ENCODE measurements at places on chromosomes 1 and 21. TPM values are rescaled to one million over a fixed set of nuclear protein-coding genes. Genes with fewer than 3 reads are reported as not detected.

GRCh38 chr1:161681879-161682278 lies 18.9 kb downstream of the FCGR2B start:
- DNase-seq = no peak
- H3K36me3 ChIP-seq = no peaks in the 10 kb centered on the region
- H3K4me1 ChIP-seq = no peaks in the 10 kb centered on the region
- no peak overlapping the region for H3K27ac ChIP-seq
- H3K27me3 ChIP-seq = no peaks in the 10 kb centered on the region
- no peak overlapping the region for H3K4me3 ChIP-seq

DNA sequence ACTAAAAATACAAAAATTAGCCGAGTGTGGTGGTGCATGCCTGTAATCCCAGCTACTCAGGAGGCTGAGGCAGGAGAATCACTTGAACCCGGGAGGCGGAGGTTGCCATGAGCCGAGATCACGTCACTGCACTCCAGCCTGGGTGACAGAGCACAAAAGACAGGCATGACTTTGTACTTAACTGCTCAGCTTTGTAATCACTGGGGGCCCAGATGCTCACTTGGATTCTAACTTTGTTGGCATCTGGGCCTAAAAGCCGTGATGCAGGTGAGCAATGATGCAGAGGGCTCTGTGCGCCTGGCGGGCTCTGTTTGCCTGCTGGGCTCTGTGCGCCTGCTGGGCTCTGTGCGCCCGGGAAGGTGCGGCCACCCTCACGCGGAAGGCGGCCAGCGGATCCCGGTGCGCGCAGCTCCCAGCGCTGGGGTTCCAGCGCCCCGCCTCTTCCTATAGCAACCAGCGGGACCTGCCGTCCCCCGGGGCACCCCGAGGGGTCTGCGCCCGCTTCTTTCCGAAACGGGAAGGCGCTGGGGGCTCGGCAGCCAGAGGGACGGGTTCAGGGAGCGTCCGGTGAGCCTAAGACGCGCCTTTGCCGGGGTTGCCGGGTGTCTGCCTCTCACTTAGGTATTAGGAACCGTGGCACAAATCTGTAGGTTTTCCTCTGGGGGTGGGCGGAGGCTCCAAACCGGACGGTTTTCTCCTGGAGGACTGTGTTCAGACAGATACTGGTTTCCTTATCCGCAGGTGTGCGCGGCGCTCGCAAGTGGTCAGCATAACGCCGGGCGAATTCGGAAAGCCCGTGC lies 31.7 kb downstream of the PRMT2 start:
- peaks cover 2% of the 10 kb centered on the region for H3K4me1 ChIP-seq
- DNase-seq = no peak
- H3K4me3 ChIP-seq = peak overlapping the region; percentile 3
- no peak overlapping the region for H3K27ac ChIP-seq
- no peaks in the 10 kb centered on the region for H3K27me3 ChIP-seq

- H3K27ac ChIP-seq = no peak overlapping the region
- no peaks in the 10 kb centered on the region for H3K27me3 ChIP-seq
- H3K4me1 ChIP-seq = peaks cover 4% of the 10 kb centered on the region
- no peaks in the 10 kb centered on the region for H3K36me3 ChIP-seq
- DNase-seq = no peak
These were observed 115.1 kb downstream of the SLC30A10 start for GRCh38 chr1:219813294-219813693.

GRCh38 chr1:111769517-111770146 lies 13.9 kb downstream of the DDX20 start:
- no peaks in the 10 kb centered on the region for H3K27me3 ChIP-seq
- DNase-seq = no peak
- no peaks in the 10 kb centered on the region for H3K4me1 ChIP-seq
- no peaks in the 10 kb centered on the region for H3K36me3 ChIP-seq
- no peak overlapping the region for H3K27ac ChIP-seq

DNA sequence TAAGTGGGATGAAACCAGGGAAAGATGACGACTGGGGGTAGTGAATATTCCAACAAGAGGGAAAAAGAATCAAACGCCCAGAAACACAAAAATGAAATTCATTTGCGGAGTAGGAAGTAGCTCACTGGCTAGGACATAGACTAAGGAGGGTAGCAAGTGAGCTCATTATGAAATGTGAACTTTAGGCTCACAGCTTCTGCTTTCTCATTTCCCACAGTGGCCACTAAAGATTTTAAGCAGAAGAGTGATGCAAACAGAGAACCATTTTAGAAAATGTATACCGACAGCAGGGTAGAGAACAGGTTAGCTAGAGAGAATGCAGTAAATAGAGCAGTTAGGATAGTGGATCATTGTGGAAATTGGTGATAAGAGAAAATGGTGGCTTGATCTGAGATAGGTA lies 3.5 kb downstream of the CD48 start:
- H3K36me3 ChIP-seq = no peaks in the 10 kb centered on the region
- no peaks in the 10 kb centered on the region for H3K27me3 ChIP-seq
- no peaks in the 10 kb centered on the region for H3K4me1 ChIP-seq
- no peak overlapping the region for H3K4me3 ChIP-seq
- DNase-seq = no peak

DNA sequence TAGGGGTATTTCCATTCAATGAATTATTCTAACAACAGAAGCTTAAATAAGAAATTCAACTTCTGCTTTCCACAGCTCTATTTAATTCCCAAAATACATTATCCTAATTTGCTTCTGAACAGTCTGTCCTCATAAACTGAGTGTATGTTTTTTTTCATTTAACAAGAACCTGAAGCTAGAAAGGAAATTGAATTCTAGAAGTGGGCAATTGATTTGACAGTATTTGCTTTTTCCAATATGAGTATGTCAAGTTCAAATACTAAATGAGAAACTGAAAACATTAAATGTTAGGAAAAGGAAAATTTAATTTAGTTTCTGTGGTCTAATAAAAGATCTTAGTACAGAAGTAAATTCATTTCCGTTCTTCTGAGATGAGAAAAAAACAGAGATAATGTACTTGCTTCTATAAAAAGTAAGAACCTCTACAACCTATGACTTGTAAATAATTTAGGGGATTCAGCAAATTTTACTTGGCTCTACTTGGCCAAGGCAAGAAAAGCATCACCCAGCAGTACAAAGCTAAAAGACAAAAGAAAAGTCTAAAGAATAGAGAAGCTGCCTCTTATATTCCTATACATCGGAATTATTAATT lies 31.1 kb downstream of the RAB3GAP2 start:
- no peak for DNase-seq
- no peaks in the 10 kb centered on the region for H3K27me3 ChIP-seq
- no peak overlapping the region for H3K4me3 ChIP-seq
- peaks cover 5% of the 10 kb centered on the region for H3K4me1 ChIP-seq
- no peak overlapping the region for H3K27ac ChIP-seq
- H3K36me3 ChIP-seq = no peaks in the 10 kb centered on the region

GRCh38 chr1:35655196-35655595 lies 13.9 kb upstream of the PSMB2 start:
- no peaks in the 10 kb centered on the region for H3K4me1 ChIP-seq
- no peaks in the 10 kb centered on the region for H3K27me3 ChIP-seq
- no peak overlapping the region for H3K4me3 ChIP-seq
- no peak overlapping the region for H3K27ac ChIP-seq
- no peak for DNase-seq
- no peaks in the 10 kb centered on the region for H3K36me3 ChIP-seq

- no peaks in the 10 kb centered on the region for H3K36me3 ChIP-seq
- H3K27ac ChIP-seq = no peak overlapping the region
- no peaks in the 10 kb centered on the region for H3K27me3 ChIP-seq
- no peak overlapping the region for H3K4me3 ChIP-seq
- no peak for DNase-seq
These were observed 98.8 kb downstream of the CCDC185 start for GRCh38 chr1:223492044-223492443.

DNA sequence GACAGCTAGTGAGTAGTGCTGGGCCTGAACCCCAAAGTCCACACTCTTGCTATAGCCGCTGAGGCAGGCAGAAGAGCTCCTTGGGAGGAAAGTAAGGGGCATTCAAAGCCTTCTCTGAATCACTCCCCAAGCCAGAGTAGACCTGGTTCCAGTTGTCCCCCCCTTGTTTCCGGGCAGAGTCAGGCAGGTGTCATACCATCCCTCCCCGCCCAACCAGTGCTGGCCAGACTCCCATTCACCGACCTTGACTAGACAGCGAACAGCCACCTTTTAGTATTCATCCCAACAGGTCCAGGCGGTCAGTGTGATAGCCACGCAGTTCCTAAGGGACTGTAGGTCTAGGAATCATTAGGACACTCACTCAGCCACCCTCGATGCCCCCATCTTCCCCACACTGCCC lies 11.8 kb downstream of the CHRNB2 start:
- H3K27ac ChIP-seq = no peak overlapping the region
- H3K4me1 ChIP-seq = peaks cover 14% of the 10 kb centered on the region
- no peaks in the 10 kb centered on the region for H3K27me3 ChIP-seq

- no peaks in the 10 kb centered on the region for H3K36me3 ChIP-seq
- no peak overlapping the region for H3K4me3 ChIP-seq
- no peak overlapping the region for H3K27ac ChIP-seq
- no peaks in the 10 kb centered on the region for H3K4me1 ChIP-seq
These were observed 564.5 kb upstream of the PTBP2 start for GRCh38 chr1:96157101-96157500.

The MTR gene
- total RNA-seq = 26.1 TPM

The OR2T29 gene
- not detected for total RNA-seq

The CCDC17 gene
- total RNA-seq = 30.2 TPM

The NTMT2 gene
- not detected for total RNA-seq

The CD1D gene
- total RNA-seq = 0.43 TPM

The SHE gene
- 6.4 TPM for total RNA-seq

All from ovary (tissue), 10 donors.